Mucosa of gallbladder (tissue), 1 donor: ENCODE measurements at places on chromosomes 6 and 20. TPM values are rescaled to one million over a fixed set of nuclear protein-coding genes. Genes with fewer than 3 reads are reported as not detected.

DNA sequence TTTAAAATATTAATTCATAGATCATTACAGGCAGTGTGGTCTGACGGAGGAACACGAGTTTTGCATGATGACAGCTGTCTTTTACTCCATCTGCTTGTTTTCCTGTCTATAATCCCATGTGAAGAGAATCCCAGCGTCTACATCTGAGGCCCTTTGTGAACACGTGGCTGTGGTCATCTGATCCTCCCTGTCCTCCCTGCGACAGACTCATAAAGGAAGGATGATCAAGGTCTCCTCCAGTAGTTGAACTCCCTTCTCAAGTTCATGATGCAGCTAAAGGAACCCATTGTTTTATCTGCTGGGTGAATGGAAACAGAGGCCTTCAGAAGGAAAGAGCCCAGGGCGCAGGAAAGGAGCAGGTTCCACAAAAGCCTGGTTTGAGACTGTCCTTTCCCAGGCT lies 435.8 kb upstream of the JARID2 start:
- no peak for DNase-seq

Gene TOP1
- total RNA-seq, result 83.2 TPM

Gene LPIN3
- total RNA-seq, result 41.8 TPM

- DNase-seq, result peak; percentile 32
Measured at GRCh38 chr6:41940759-41941279, 789 bp downstream of the CCND3 start.

DNA sequence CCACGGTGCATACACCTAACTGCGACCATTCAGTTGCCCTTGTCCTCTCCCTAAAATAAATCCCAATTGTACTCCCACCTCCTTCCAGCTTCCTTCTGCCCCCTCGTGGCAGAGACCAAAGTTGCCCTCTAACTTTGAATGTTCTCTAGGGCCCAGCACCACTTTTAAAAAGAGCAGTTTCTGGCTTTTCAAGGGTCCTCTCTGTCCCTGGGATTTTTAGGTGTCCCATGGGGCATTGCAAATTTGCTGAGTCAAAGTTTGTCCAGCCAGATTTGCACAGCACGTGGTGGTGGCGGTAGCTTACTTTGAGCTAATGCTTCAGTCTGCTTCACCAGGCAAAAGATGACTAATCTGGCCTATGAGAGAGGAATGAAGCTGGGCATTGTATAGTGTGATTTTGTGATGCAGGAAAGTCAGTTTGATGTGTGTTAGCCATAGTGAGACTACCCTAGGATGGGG lies 100.2 kb downstream of the PERP start:
- no peak for DNase-seq

Gene ARMC2
- 5.8 TPM for total RNA-seq
